ENCODE measurements at places on chromosomes 2 and 18.

DNA sequence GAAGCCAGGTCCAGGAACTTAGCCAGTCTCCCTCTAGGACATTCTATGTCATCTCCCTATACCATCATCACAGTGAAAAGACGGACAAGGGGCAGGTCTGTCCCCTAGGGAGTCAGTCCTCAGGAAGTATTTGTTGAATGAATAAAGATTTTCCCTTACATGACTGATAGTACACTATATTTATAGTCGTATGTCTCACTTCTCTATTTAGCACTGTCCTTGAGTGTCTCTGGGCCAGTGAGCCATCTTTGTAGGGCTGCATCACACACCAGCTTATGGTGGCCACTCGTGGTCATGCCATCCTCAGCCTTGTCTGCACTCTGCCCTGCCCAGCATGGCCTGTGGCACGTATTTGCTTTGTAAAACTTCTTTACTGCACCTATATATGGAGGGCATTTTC is 25.8 kb downstream of the PTPN18 start:
- no peak for DNase-seq

- no peak for DNase-seq
These were observed 247.1 kb downstream of the BCL11A start for GRCh38 chr2:60306267-60306861.

- DNase-seq, result no peak
These were observed 428 bp upstream of the MAP3K20 start for GRCh38 chr2:173075056-173075780.

DNA sequence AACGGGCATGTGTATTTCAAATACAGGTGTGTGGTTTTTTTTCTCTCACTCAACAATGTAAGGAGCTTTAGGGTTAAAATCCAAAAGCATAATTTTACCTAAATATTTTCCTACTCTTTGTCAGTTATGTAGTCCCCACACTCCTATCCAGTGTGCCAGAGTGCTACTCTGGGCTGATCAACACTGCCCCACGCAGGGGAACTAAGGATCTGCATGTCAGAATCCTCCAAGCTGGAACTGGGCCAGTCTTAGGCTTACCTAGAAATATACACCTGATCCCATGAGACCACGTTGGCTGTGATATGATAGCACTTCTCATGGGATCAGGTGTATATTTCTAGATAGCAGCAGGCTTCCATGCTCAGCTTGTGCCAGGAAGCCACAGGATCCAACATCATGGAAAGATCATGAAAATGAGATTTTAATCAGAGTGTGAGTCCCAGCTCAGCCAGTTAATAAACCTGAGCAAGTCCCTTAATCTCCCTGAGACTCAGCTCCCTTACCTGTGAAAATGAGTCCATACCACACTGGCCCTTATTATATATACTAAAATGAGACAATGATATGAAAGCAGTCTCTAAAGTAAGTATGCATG is 29.7 kb downstream of the CCDC141 start:
- peak; percentile 47 for DNase-seq

DNA sequence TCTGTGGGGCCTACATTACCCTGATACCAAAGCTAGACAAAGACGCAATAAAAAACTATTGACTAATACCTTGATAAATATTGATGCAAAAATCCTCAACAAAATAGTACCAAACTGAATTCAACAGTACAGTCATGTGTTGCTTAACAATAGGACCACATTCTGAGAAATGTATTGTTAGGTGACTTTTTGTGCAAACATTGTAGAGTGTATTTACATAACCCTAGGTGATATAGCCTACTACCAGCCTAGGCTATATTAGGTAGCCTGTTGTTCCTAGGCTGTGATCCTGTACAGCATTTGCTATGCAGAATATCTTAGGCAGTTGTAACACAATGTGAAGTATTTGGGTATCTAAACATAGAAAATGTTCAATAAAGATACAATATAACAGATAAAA is 36.7 kb downstream of the CCDC138 start:
- DNase-seq, result no peak

DNA sequence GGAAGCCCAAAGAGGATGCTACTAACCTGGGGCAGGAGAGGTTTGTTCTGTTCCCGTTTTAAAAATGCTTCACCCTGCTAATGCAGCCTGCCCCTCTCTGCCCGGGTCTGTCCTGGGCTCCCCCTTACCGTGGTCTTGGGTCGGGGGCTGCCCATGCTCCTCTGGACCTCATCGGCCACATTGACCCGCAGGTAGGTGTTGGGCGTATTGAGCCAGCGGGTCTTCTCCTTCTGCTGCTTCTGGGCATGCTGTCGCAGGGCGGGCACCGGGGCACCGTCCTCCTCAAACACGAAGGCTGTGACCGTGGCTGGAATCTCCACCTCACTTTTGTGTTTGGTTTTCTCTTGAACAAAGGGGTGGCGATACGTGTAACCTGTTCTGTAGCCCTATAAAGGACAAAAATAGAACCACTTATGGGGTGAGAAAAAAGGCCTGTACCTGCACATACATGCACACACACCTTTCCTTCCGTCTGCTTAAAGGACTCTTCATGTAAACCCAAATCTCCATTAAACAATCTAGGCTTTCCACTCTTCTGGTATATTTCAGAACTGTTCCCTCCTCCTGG is 89.3 kb downstream of the ADD2 start:
- DNase-seq, result peak; percentile 39

Measured in CD8-positive, alpha-beta T cell (primary cell).